Epithelial cell of prostate (primary cell): ENCODE measurements at places on chromosomes 7 and 10.

DNA sequence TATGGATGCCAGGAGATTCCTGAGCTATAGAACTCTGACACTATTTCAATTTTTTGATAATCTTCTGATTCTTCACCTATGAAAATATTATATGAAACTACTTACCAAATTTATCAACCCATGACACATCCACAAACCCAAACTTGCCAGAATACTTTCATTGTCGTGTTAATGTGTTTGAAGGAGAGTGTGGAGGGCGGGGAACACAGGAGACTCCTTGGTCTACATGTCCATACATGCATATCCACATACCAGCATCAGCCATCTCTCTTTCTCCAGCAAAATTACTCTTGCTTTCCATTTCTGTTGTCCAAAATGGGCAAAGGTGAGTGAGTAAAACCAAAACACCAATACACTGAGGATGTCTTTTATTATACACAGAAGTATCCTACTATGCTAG, 23.5 kb upstream of the BPGM start:
- peak; percentile 78 for DNase-seq

DNA sequence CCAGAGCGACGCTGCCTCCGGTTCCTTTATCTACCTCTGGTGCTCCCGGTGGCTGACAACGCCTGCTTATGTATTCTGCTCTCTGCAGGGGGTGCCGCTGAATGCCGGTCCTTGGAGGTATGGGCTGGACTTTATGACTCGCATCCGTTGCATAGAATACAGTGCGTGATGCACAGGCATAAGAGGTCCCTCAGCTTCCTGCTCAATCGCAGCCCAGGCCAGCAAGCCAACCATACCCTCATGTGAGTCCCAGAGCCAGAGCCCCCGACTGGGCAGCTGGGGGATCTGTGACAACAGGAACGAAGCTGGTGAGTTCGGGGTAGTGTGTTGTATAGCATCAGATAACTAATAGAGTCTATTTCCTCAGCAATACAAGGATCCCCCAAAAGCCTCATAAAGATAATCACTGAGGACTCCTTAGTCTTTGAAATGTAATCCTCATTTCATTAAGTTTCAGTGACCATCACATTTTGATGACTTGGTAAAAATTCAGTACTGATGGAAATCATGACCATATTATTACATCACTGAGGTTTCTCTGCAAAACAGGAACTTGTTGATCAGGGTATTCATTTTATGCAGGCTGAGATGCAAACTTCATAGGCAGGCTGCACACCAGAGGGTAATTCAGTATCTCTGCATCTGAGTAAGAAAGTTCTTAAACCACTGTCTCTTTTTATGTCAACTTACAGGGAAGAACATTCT, 607.8 kb downstream of the PTPRN2 start:
- DNase-seq: no peak

DNA sequence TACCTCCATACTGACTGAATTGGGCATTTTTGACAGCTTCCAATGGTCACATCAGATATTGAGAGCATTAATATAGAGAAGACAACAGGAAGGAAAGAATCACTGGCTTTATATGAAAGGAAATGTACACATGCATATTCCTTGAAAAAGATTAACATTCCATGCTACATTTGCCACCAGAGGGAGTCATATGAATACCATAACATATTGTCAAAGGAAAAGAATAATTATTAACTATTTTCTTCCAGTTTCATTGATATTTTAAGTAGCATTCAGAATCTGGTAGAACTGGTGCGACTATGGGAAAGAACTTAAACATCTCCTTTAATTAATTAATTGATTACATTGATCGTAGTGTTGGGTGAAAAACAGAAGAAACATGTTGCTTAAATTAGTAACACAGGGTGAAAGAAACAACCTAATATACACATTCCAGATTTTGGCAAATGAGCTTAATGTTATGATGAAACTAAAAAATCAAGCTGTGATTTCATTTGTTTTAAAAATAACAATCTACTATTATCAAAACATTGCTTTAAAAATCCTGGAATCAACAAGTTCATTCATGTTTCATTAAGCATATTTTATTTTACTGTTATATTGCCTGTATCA, 71.5 kb downstream of the GPR85 start:
- DNase-seq: no peak

DNA sequence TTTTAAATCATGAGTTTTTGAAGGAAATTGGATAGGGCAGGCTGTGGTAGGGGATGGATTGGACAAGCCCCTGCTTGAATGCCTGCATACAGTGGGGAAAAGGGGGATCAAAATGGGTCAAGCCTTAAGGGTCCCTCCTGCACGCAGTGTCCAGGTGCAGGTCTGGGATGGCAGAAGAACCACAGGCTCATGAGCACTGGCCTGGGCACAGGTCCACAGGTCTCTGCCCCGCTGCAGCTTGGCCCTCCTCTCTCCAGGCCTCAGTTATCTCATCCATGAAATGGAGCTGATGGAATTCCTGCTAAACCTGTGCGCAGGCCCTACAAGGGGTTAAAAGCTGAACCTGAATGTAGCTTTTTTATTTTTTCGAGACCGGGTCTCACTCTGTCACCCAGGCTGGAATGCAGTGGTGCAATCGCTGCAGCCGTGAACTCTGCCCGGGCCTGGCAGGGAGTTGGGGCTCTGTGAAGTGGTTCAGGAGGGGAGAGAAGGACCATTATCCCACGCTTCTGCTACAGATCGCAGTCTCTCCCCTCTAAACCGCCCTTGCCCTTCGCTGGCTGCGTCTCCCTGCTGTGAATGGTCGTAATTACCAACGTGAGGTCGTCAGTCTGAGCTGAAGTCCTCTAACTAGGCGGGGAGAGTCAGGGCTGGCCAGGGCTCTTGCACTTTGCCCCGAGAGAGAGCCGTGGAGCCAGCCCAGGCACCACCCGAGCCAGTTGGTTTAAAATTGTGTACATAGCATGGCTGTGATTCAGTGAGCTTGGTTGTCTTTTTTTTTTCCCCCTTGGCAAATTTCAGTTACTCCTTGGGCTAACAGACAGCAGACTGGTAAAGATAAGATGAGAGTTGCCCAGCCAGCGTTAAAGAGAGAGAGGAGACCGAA, 77.5 kb upstream of the GTF2I start:
- no peak for DNase-seq

DNA sequence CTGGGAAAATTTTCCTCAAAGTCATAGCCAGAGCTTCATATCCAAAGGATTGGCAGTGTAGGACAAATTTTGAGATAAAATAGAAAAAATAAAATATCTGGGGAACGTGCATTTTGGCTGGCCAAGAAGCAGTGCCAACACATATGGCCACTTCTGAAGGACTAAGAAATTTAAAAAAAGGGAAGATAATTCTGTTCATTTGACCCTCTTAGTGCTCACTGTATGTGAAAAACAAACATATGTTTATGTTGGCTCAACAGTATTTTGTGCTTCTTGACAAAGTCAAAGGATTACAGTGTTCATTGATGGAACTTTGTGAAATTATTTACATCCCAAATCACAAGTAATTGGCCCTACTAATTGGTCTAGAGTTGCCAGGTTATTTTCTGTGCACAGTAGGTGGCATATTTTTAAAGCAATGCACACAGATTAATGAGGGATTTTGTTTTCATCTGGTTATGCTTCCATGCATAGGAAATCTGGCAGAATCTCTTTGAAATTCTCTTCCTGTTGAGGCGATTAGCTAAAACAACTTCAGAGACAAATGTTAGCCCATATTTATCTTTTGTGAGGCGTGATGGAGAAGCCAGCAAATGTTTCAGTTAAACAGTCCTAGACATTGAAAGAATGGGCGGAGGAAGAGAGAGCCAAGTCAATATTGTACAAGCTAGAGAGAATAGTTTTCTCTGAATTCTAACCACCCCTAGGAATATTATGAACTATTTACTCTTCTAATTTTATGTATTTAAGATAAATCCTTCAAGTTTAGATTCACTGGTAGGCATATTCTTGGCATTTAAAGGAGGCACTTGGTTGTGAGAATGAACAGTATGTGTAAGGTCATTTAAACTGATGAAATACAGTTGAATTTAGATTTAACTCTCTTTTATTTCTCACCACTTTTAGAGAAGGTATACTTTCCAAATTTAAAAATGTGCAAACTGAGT, 237.7 kb upstream of the MBL2 start:
- DNase-seq: no peak
